ENCODE measurements at places on chromosomes 3 and 15. TPM values are rescaled to one million over a fixed set of nuclear protein-coding genes. Genes with fewer than 3 reads are reported as not detected.

ALDH1A3 gene
- 25.6 TPM for total RNA-seq

CACNA1D gene
- 1.0 TPM for total RNA-seq

CX3CR1 gene
- total RNA-seq = 0.03 TPM

TRAT1 gene
- not detected for total RNA-seq

NR2E3 gene
- 0.33 TPM for total RNA-seq

GRM7 gene
- 0.14 TPM for total RNA-seq

CPA3 gene
- not detected for total RNA-seq

IGSF11 gene
- 0.89 TPM for total RNA-seq

GOLGA6A gene
- total RNA-seq = 4.7 TPM

DNAH12 gene
- total RNA-seq = not detected

LMCD1 gene
- 7.9 TPM for total RNA-seq

RAD51 gene
- 16.1 TPM for total RNA-seq

SEC22A gene
- 23.5 TPM for total RNA-seq

CHST2 gene
- 99.4 TPM for total RNA-seq

WDR5B gene
- total RNA-seq = 1.1 TPM

LRRC15 gene
- total RNA-seq = 0.18 TPM

All from H7 (cell line).